WERI-Rb-1 (cell line): ENCODE measurements at places on chromosomes 1 and 21.

DNA sequence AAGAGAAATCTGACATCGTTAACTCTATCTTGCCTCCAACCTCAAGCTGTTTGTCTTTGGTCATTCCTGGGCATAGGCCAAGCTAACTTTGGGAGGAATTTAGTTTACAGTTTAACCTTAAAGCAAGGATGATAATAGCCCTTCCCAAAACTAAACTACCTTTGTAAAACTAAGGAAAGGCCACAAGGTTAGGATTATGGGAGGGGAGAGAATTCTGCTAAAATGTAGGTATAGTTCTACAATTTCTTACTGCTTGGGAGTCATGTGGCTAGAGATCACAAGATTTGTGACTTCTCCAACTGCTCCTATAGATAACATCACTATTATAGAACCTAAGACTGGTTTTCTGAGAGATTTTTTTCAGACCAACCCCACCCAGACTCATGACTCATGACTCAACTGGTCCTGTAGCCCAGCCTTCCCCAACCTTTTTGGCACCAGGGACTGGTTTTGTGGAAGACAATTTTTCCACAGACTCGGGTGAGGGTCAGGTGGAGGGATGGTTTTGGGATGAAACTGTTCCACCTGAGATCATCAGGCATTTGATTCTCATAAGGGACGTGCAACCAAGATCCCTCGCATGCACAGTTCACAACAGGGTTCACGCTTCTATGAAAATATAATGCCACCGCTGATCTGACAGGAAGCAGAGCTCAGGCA, 70.7 kb upstream of the MUTYH start:
- no peak for DNase-seq

DNA sequence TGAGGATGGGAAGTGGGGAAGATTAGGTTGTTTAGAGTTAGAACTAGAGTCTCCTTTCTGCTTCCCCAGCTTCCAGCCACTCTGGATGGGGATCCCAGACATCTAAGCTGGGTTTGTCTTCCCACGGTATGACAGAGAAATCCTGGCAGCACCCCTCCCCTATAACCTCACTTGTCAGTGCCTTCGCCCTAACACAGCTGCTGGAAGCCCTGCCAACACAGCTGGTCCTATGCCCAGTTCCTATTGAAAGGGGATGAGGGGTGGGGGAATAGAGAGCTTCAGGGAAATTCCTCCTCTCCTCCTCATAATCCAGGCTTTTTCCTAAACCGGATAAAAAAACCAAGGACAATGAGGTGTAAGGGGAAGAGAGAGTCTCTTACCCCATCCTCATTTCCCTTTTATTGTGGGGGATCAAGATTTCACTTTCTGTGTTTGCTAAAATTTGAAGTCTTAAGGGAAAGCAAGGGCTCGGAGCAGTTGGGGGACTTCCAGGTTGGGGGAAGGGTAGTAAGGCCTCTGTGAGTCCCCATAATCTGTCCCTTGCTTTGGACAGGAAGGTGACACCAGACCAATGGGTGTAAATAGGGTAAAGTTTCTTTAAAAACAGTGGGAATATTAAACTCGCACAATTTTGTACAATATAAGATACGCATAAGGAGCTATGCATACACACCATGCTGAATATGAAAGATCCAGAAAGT, 590 bp downstream of the TMOD4 start:
- no peak for DNase-seq

GRCh38 chr1:67735806-67736627, 51.0 kb downstream of the GADD45A start:
- DNase-seq, result no peak

DNA sequence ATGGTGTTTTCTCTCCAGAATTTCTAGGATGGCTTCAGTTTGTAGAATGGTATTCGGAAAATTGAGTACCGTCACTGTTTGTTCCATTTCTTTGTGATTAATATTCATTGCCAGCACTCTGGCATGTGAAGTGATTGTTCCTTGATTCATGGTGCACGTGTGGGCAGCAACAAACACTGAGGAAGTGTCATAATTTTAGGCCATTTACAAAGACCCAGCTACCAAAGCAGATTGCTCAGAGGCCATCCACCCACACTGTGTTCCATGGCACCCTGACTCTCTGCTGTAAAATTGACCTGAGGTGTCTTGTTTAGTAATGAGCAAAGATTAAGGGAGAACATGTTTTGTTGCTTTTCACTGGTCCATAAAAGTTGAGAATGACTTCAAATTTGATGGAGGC, 250.9 kb upstream of the FMN2 start:
- DNase-seq, result no peak

DNA sequence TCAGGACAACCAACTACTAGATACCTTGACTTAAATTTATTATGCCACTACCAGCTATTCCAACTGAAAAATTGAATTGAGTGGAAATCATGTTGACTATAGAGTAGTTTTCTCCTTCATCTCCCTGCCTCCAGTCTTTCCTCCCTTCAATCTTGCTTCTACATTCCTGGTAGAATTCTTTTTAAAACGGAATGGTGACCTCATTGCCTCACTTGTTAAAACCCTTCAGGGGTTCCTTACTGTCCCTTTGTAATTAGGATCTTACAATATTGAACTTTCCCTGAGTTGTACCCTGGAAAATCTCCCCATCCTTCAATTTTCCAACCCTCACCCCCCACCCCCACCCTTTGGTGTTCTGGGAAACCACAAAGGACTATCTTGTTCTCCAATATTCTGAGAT, 82.8 kb upstream of the ZNF326 start:
- no peak for DNase-seq

GRCh38 chr1:10398734-10399443, at the start of gene PGD:
TSS of gene PGD (plus strand) at chr1:10399064. CDS start at chr1:10399118, 54 bp downstream.
- peak; percentile 99 for DNase-seq

DNA sequence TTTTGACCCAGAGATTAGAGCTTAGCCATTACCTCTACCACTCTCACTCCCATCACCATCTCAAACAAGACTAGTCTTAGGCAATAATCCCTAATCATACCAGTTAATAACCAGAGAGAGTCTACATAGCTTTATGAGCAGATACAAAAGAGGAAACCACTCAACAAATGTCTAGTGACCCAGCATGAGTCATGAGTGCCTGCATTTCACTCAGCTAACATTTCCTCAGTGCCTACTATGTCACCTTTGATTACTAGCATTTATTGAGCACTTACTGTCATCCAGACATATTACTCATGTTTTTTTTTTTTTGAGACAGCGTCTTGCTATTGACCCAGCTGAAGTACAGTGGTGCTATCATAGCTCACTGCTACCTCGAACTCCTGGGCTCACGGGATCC, 35.9 kb upstream of the GALNT2 start:
- DNase-seq, result no peak

DNA sequence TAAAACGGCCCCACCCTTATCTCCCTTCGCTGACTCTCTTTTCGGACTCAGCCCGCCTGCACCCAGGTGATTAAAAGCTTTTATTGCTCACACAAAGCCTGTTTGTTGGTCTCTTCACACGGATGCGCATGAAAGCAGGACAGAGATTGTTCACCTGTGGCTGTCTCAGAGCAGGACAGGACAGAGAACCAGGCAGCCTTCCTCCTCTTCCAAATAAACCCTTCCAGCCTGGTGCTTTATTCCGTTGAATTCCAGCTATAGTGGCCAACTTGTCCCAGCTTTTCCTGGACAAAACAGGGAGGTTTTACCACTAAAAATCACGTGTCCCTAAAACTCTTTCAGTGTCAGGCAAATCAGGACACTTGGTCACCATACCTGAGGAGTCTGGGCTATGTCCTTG, 9.5 kb upstream of the DMRTB1 start:
- no peak for DNase-seq

DNA sequence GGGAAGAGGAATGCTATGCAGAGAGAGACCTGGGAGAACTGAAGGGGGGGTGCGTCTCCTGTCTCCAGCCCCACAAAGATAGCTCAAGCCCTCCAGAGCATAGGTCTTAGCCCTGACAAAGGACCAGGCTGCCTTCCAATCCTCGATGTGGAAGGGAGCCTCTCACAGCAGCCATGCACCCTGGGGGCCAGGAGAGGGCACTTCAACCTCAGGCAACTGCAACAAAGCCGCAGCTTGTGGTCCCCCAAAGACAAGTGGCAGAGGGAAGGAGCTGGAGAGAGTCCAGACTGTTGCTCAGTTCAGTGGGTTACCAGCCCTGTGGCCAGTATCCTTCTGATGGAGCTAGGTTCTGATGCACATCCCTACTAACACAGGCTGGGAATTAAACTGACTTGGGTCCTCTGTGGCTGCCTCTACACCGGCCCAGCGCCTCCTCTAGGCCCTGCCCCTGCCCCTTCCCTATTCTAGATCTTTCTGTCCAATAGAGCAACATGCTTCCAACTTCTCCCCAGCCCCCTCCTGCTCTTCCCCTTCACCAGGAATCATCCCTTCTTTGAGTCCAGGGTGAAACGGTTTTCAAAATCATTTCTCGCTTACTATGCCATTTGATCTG, 100.7 kb upstream of the SPATA6 start:
- DNase-seq, result peak; percentile 89

DNA sequence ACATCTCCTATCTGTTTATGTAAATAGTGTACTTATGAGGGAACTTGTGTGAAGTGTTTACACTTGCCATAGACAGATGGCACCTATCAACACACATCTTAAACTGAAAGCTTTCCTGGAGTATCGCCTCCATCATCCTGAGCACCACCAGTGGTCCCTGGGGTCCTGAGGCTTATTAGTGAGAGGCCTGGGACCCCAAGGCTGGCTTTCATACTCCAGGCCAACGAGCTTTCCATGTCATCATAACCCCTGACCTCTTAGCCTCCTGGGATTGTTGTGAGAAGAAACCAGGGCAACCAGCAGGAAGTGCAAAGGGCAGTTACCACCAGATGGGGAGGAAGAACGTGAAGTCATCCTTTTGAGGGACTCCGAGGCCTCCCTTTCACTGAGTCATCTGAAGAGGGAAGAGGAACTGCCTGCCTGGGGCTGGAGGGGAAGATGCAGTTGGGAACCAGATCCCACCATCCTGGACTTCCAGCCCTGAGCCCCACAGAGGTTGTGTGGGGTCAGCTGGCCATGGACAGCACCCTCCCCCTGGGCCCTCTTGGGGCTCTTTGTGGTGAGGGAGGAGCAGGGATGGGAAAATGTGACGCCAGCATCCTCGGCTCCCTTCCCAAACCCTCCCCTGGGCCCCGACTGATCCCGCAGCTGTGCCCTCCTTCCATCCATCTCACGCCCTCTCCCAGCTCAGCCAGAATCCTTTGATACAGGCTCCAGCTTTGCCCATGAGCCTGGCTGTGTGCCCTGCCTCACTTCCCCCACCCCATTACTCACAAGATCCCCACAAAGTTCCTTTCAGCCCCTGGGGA, 5.8 kb downstream of the INKA2 start:
- no peak for DNase-seq

GRCh38 chr1:174315239-174315638, 132.5 kb upstream of the GPR52 start:
- DNase-seq, result no peak

DNA sequence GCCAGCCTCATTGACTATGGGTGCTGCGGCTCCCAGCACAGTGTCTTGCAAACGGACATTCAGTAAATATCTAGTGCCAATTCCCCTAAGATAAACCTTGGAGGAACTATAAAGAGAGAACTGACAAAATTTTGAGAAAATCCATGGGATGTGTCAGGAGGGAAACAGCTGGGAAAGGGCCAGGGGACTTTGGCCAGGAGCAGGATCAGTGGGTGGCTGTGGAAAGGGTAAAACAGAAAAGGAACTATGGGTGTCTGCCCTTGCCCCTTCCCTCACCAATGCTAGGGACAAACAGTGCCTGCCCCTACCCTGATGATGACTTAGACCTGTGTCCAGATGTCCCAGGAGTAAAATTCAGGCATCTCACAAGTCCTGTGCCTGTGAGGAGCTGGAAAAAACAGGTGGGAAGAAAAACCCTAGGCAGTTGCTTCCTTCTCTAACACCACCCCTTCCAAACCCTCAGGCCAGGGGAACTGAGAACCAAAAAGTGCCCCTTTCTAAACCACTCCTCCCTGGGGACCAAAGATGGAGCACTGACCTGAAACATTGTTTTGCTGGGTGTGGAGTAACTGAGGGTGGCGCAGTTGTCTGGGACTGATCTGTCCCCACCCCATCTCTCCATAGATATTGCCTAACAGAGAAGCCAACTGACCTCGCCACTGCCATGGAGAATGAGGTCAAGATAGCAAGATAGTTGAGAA, 22.1 kb upstream of the IFNAR2 start:
- no peak for DNase-seq

DNA sequence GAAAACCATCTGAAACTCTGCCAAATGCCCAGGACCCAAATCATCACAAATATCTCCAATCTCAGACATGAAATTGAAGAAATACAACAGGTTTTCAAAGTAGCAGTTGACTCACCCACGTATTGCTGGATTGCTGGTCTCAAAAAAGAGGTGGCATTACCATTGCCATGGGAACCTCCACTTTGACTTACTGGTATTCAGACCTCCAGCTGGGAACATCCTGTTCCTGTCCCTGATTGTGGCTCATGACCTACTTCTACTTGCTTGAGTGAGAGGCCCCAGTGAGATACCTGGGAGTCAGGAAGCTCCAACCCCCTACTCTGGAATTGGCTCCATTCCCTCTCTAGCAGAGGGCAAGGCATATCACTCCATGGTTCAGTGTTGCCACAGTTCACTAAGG, 64.6 kb downstream of the NMNAT2 start:
- no peak for DNase-seq

- no peak for DNase-seq
Measured at GRCh38 chr1:220516014-220516721, 11.8 kb upstream of the MARK1 start.

DNA sequence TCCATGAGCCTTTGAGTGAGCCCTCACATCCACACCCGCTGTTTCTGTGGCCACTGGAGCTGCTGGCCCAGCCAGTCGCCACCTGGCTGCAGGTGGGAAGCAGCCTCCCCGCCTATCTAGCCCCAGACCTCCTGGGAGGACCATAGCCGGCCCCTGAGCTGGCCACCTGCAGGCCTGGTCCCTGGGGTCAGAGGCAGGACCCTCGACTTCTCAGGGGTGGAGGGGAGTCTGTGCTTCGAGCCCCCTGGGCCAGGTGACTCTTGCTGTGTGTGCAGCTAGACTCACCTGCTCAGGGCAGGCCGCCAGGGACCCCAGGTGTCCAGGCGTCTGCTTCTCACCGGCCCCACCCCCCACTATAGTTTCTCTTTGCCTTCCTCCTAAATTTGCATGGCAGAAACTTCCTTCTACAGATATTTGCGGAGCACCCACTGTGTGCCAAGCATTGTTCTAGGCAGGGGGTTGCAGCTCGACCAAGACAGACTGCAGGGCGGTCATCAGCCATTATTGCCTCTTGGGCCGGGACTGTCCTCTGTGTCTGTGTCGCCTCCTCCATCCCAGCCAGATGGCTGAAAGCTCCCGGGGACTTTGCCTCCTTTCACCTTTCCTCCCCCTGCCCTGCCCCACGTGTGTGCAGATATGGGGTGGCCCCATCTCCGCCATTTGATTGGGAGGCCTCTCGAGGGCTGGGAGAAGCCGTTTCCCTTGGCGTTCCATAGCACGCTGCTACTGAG, 27.3 kb downstream of the SPSB1 start:
- DNase-seq, result peak; percentile 88

DNA sequence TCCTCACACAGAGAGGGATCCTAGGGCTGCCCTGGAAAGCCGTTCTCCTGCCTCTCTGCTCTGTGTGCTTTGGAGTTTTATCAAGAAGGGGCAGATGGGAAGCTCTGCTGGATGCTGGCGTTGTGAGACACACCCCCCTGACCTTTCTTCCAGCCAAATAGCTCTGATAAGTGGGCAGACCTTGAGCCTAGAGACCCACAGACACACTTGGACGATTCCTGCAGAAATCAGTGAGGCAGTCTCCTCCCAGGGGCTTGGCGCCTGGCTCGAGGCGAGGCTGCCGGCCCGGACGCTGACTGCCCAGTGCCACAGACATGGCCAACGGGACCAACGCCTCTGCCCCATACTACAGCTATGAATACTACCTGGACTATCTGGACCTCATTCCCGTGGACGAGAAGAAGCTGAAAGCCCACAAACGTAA, at the start of gene MRAP:
Gene MRAP (plus strand): TSS at position 198 of the 424 bp plus-strand sequence. CDS start 117 bp downstream, at position 315.
- DNase-seq, result no peak
